ENCODE measurements at places on chromosomes 13 and 19. TPM values are rescaled to one million over a fixed set of nuclear protein-coding genes. Genes with fewer than 3 reads are reported as not detected.

The B9D2 gene
- 4.1 TPM for total RNA-seq

The NKPD1 gene
- not detected for total RNA-seq

The SF3A2 gene
- 65.0 TPM for total RNA-seq

The KLHL1 gene
- total RNA-seq: not detected

The RDH8 gene
- not detected for total RNA-seq

The SLC46A3 gene
- 10.1 TPM for total RNA-seq

The GIPC3 gene
- 2.4 TPM for total RNA-seq

The NLRP4 gene
- not detected for total RNA-seq
